ENCODE measurements at places on chromosomes 16 and 17.

DNA sequence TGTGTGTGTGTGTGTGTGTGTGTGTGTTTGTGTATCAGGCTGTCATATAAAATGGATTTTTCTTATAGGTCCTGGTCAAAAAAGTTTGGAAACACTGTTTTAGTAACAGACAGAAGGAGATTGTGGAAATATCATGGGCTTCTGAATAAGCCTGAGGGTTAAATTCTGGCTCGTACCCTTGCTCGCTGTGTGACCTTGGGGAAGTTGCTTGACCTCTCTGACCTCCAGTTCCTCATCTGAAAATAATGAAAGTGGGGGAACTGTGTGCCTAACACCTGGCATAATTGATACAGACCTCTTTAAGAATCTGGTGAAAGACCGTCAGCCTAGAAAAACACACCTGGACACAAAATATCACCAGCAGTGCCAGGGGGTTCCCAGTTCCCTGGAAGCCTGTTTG, 25.6 kb upstream of the PIK3R6 start:
- no peak for DNase-seq

DNA sequence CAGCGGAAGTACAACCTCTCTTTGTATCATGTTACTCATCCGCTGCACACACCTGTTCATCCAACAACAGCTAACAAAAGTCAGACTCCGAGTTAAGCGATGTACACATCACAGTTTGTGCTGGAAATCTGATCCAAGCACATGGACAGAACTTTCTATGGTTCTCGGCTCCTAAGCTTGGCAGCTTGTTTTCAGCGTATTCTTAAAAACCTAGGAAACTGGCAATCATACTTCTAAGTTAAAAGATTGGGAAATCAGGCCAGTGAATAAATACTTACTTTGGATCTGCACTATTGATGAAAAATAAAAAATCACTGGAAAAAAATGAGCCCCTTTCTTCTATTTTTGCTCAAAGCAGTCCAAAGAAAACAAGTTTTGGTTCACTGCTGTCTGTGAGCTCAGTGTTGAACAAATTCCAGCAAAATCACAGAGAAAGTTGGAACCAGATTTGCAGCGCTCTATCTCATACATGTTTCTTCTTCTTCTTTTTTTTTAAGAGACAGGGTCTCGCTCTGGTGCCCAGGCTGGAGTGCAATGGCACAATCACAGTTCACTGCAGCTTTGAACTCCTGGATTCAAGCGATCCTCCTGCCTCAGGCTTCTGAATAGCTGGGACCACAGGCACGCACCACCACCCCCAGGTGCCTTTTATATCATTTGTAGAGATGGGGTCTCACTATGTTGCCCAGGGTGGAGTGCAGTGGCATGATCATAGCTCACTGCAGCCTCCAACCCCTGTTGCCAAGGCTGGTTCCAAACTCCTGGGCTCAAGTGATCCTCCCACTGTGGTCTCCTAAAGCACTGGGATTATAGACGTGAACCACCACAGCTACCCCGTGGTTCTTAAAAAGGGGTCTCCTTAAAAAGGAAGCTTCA, 71.6 kb upstream of the CREBBP start:
- no peak for DNase-seq

DNA sequence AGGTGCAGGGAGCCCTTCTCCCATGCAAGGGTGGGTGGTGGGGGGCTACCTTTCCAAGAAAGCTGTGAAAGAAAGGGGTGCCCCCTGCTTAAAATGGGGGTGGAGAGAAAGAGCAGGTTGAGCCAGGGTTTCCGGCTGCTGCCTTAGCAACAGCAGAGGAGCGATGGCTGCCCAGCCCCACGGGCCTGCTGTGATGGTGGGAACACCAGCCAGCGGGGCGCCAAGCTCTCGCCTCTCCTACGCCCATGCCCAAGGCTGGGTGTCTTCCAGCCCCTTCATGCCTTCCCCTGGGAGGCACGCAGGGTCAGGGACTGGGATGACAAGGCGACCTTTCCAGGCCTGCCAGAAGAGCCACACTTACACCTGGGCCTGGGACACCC, 3.0 kb downstream of the FMNL1 start:
- DNase-seq, result no peak

GRCh38 chr16:83727018-83727417, 80.8 kb upstream of the HSBP1 start:
- no peak for DNase-seq

GRCh38 chr16:86375851-86376250, 134.5 kb upstream of the FOXF1 start:
- DNase-seq, result no peak

DNA sequence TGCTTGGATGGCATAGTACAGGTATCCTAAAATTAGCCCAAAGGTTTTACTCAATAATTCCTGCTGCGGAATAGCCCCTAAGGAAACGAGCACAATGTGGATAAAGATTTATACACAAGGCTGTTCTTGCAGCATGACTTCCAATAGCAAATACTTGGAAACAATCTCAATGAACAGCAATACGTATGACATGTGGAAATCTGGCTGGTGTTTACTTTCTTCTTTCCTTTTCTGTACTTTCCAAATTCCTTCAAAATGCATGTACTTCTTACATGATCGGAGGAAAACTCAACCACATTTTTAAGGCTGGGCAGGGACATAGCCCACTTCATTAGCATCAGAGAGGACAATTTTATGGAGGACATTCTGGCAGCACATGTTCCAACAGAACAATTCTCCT, 86.6 kb downstream of the C16orf95 start:
- no peak for DNase-seq

DNA sequence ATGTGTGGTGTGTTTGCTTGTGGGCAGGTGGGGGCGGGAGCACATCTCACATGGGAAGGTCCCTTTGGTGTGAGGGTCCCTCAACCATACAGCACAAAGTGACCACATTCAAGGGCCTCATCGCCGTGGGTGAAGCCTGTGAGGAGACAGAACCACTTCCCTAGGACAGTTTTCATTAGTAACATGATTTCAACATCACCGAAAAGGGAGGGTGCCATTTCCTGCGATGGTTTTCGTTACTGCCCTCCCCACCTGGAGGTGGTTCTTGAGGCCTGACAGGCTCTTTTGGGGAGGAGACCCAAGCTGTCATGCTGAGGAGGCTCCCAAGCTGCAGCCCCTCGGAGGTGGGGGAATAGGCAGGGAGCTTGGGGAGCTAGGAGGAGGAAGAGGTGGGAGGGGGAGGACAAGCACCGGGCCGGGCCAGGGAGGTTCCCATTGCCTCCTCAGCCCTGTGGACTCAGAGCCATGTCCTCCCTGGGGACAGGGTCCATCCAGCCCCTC, 9.5 kb downstream of the CD300LB start:
- no peak for DNase-seq
